Myocyte (in vitro differentiated cells): ENCODE measurements at places on chromosomes 5 and 9. TPM values are rescaled to one million over a fixed set of nuclear protein-coding genes. Genes with fewer than 3 reads are reported as not detected.

- no peak for DNase-seq
Observed at GRCh38 chr9:91101611-91102168, 260.0 kb downstream of the AUH start.

GRCh38 chr5:169886033-169886432 is 94.3 kb downstream of the INSYN2B start:
- no peak for DNase-seq

GRCh38 chr9:17251100-17251499 is 116.3 kb downstream of the CNTLN start:
- DNase-seq, result no peak

PARP8 gene
- total RNA-seq, result 3.8 and 8.5 TPM in 2 replicates

SOHLH1 gene
- total RNA-seq, result not detected in 2 replicates
